ENCODE measurements at places on chromosomes 12 and 14. TPM values are rescaled to one million over a fixed set of nuclear protein-coding genes. Genes with fewer than 3 reads are reported as not detected.

DNA sequence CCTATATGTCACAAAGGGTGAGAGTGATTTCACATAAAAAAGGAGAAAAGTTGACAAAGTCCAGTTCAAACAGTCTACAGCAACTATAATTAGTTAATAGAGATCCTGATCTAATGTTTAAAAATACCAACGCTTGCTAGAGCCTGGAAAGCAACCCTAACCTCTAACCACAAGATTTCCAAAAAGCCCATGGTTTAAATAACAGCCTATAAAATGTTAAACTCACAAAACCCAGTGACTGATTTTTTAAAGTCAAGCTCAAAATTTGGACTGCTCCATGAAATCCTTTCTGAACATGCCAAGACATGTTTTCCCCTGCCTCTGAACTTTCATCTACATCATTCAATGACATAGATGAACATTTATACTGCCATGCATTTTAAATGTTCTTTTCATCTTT lies 81.6 kb downstream of the PLEKHG7 start:
- H3K36me3 ChIP-seq: no peaks in the 10 kb centered on the region
- DNase-seq: peak; percentile 76
- H3K27me3 ChIP-seq: no peaks in the 10 kb centered on the region

DNA sequence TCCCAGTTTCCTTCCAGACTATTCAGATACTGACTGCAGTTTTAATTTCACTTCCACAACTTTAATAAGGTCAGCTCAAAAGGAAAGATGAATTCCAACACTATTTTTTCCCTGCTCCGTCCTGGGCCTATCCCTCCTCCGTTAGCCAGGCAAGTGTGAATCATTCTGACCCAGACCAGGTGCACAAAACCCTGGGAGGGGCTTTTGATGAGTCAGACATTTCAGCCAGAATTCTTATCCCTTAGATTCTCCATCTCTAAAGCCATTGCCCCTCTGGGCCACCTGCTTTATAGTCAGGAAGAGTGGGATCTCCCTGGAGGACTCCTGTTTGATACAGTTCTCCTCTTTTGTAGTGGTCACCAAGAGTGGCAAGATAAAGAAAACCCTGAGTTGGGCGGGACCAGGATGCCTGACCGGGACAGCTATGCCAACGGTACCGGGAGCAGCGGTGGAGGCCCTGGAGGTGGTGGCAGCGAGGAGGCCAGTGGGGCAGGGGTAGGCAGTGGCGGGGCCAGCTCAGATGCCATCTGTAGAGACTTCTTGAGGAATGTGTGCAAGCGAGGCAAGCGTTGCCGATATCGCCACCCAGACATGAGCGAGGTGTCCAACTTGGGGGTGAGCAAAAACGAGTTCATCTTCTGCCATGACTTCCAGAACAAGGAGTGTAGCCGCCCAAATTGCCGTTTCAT lies 2.2 kb downstream of the ZC3H10 start:
- H3K27me3 ChIP-seq: no peaks in the 10 kb centered on the region
- peaks cover 10% of the 10 kb centered on the region for H3K36me3 ChIP-seq
- H3K4me1 ChIP-seq: peaks cover 15% of the 10 kb centered on the region
- no peak for DNase-seq

Gene OR6C2
- total RNA-seq: not detected

GRCh38 chr14:26917086-26917485 lies 319.3 kb upstream of the NOVA1 start:
- H3K4me3 ChIP-seq: no peak overlapping the region
- no peaks in the 10 kb centered on the region for H3K36me3 ChIP-seq
- no peaks in the 10 kb centered on the region for H3K27me3 ChIP-seq
- peak; percentile 28 for DNase-seq
- H3K27ac ChIP-seq: no peak overlapping the region
- no peaks in the 10 kb centered on the region for H3K4me1 ChIP-seq

Gene NEK9
- total RNA-seq: 91.7 TPM

Data from fibroblast of lung (primary cell).